Gastroesophageal sphincter (tissue), 4 donors: ENCODE measurements at places on chromosomes 4 and X.

DNA sequence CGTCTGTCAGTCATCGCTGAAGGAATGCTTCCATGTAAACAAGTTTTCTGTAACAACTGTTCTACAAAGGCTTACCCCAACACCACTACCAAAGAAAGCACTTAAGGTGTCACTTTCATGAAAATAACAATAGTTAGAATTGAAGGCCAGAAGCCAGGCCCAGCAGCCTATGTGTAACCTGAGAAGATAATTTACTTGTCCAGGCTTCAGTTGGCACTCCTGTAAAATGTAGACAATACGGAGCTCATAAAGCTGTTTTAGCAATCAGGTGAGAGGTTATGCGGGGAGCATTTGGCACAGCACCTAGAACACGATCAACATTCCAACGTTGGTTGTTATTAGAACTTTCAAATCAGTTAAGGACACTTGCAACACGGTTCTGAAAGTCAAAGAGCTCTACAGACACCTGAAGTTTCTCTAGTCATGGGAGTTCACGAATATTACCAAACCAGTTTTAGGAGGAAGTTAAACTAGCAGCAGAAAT is 15.7 kb downstream of the ADGRA3 start:
- H3K4me3 ChIP-seq = no peak overlapping the region
- peak overlapping the region; percentile 57 for H3K27ac ChIP-seq
- H3K4me1 ChIP-seq = no peaks in the 10 kb centered on the region
- H3K36me3 ChIP-seq = no peaks in the 10 kb centered on the region
- no peaks in the 10 kb centered on the region for H3K27me3 ChIP-seq

- H3K27ac ChIP-seq = no peak overlapping the region
- peaks cover 5% of the 10 kb centered on the region for H3K4me1 ChIP-seq
- no peaks in the 10 kb centered on the region for H3K36me3 ChIP-seq
- H3K4me3 ChIP-seq = no peak overlapping the region
- no peak for ATAC-seq
- peaks cover 78% of the 10 kb centered on the region for H3K27me3 ChIP-seq
These were observed 39.9 kb upstream of the HMX1 start for GRCh38 chr4:8911316-8912088.

DNA sequence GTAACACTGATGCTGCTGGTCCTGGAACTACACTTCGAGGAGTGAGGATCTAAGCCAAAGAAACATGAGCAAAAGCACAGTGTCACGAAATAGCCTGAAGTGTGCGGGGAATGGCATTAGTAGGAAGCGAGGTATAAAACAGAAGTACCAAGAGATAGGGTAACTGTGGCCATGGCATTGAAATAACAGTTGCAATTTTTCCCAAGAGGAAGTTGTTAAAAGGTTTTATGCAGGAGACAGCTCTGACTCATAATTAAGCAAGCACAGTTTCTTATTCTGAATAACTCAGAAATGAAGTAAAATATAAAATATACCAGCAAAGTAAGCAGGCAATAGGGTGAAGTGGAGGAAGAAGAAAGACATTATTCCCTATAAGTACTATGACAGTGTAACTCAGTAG is 90.3 kb upstream of the TMEM150C start:
- no peak overlapping the region for H3K27ac ChIP-seq
- H3K4me1 ChIP-seq = no peaks in the 10 kb centered on the region
- no peaks in the 10 kb centered on the region for H3K36me3 ChIP-seq
- no peaks in the 10 kb centered on the region for H3K27me3 ChIP-seq

- H3K4me3 ChIP-seq = no peak overlapping the region
- ATAC-seq = no peak
- H3K36me3 ChIP-seq = no peaks in the 10 kb centered on the region
- no peak overlapping the region for H3K27ac ChIP-seq
These were observed 55.3 kb upstream of the HPSE start for GRCh38 chr4:83389756-83390505.

DNA sequence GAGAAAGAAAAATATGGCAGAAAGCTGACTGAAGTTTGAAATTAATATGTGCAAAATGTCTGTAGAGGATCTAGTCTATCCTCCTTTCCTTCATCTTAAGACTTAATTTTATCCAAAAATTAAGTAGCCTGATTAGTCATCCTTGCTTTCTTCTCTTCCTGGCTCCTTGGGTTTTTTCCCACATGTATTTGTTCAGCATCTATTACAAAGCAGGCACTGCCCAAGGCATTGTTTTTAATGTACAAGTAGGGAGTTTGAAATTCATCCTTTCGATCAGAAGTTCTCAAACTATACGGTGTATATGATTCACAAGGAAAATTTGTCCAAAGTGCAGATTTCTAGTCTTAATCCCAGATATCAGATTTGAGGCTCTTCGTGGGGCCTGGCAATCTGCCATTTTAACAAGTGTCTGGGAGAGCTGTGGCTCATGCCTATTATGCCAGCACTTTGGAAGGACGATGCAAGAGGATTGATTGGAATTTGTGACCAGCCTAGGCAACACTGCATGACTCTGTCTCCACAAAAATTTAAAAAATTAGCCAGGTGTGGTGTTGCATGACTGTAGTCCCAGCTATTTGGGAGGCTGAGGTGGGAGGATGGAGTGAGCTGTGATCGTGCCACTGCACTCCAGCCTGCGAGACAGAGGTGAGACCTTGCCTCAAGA is 19.4 kb upstream of the YTHDC1 start:
- H3K36me3 ChIP-seq = no peaks in the 10 kb centered on the region
- ATAC-seq = no peak
- no peak overlapping the region for H3K27ac ChIP-seq
- H3K27me3 ChIP-seq = peaks cover 10% of the 10 kb centered on the region
